ENCODE measurements at places on chromosomes 7 and 10. TPM values are rescaled to one million over a fixed set of nuclear protein-coding genes. Genes with fewer than 3 reads are reported as not detected.

DNA sequence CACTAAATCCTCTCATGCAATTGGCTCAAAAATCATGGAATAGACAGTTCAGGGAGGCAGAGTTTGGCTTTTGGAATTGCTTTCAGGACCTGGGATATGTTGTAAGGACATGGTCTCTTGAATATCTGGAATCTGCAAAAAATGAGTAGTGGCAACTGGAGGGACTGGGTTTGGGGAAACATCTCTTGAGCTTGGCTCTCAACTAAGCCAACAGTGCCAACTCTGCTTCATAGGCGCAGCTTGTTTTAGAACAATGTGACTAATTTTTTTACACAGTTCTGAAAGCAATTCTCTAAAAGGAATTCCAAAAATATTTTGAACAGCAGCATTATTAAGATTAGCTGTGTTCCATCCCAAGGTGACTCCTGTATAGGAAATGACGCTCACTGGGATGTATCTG, 121.5 kb upstream of the DPP6 start:
- no peak overlapping the region for H3K27ac ChIP-seq
- H3K27me3 ChIP-seq: no peaks in the 10 kb centered on the region
- H3K4me3 ChIP-seq: no peak overlapping the region
- H3K36me3 ChIP-seq: no peaks in the 10 kb centered on the region
- DNase-seq: no peak

DNA sequence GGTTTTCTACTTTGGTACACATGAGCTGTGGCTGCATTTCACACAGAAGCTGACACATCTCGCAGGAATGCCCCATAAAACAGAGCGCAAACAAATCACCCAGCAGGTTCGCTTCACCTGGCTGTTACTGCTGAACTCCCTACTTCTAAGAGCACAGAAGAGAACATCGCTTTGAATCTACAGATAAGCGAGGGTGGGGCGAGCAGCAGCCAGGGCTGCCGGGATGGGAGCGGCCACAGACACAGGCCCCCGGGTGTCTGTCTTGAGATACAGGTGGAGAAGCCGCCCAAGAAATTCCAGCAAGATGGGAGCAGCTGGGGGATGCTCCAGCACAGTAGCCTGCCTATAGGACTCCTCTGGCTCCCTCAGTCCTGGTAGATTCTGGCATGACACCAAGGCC, 27.4 kb downstream of the OGDHL start:
- no peak overlapping the region for H3K4me3 ChIP-seq
- no peaks in the 10 kb centered on the region for H3K36me3 ChIP-seq

- no peaks in the 10 kb centered on the region for H3K27me3 ChIP-seq
- no peak overlapping the region for H3K27ac ChIP-seq
- no peaks in the 10 kb centered on the region for H3K36me3 ChIP-seq
- H3K4me3 ChIP-seq: no peak overlapping the region
These were observed 339.5 kb downstream of the ELMO1 start for GRCh38 chr7:37109016-37109683.

GRCh38 chr7:159197066-159197975, 52.7 kb upstream of the VIPR2 start:
- no peaks in the 10 kb centered on the region for H3K36me3 ChIP-seq
- DNase-seq: no peak
- H3K4me3 ChIP-seq: peak overlapping the region; percentile 8
- H3K4me1 ChIP-seq: peaks cover 4% of the 10 kb centered on the region

GRCh38 chr7:3956949-3957348, 655.9 kb downstream of the SDK1 start:
- H3K36me3 ChIP-seq: no peaks in the 10 kb centered on the region
- no peak overlapping the region for H3K4me3 ChIP-seq
- no peak overlapping the region for H3K27ac ChIP-seq
- H3K4me1 ChIP-seq: no peaks in the 10 kb centered on the region
- no peak for DNase-seq

GRCh38 chr10:75528392-75528791, 97.0 kb downstream of the LRMDA start:
- H3K27ac ChIP-seq: no peak overlapping the region
- no peaks in the 10 kb centered on the region for H3K27me3 ChIP-seq
- no peak overlapping the region for H3K4me3 ChIP-seq
- DNase-seq: no peak
- no peaks in the 10 kb centered on the region for H3K4me1 ChIP-seq
- H3K36me3 ChIP-seq: no peaks in the 10 kb centered on the region

DNA sequence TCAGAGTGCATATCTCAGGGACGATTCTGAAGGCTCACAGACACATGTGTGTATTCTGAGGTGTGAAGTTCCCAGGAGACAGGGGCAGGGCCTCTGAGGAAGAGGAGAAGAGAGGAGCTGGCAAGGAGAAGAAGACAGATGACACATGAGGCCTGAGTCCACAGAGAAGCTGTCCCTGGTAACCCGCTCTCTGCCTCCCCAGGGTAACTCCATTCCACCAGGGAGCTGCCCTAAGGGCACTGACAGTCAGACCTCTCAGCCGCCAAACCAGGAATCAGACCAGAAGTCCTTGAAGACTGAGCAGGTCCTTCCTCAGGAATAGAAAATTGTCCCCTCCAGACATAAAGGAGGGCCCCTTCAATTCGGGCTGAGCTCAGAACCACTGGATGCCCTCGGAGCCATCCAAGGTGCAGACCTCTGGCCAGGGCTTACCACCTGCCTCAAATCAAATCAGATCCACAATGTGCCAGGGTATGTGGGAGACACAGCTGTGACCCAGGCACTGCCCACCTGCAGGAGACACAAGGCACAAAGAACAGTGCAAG, 57.4 kb downstream of the TLL2 start:
- no peaks in the 10 kb centered on the region for H3K36me3 ChIP-seq
- no peaks in the 10 kb centered on the region for H3K4me1 ChIP-seq
- no peak overlapping the region for H3K4me3 ChIP-seq
- DNase-seq: no peak
- no peaks in the 10 kb centered on the region for H3K27me3 ChIP-seq
- no peak overlapping the region for H3K27ac ChIP-seq

DNA sequence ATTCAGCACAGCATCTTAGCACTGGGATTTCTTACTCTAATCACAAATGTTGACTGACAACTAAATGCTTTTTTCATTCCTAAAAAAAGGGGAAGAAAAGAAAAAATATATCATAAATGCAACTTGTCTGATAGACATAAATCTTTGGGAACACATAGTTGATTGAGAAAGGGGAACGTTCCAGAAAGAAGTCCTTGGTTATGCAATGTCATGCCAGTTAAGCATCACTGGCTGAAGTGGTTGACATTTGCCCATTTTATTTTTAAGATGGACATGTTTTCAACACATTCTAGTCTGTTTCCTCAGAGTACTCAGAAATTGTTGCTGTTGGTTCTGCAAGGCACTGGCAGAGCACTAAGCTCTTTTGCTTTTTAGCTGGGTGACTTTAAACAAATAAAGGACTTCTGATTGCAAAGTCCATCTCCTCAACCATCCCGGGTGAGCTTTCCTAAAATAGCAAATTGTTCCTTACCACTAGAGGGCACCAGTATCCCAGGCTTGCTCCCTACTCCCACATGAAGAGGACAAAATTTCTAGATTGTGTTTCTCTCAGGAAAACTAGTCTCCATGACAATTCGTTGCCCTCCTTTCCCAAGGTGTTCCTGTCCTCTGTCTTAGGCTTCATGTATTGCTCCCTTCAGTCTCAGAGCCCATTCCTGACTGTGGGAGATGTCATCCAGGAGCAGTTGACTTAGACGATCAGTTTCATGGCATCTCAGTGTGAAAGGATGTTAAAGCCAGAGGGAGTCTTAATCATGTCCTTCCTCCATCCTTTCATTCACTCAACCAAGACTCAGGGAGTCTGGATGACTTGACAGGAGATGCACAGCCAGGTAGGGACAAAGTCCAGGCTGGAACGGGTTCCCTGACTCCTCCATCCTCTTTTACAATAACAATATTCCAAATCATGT, 23.9 kb downstream of the OPALIN start:
- H3K36me3 ChIP-seq: no peaks in the 10 kb centered on the region
- no peak overlapping the region for H3K4me3 ChIP-seq
- H3K27ac ChIP-seq: no peak overlapping the region
- H3K4me1 ChIP-seq: no peaks in the 10 kb centered on the region
- H3K27me3 ChIP-seq: peaks cover 5% of the 10 kb centered on the region

DNA sequence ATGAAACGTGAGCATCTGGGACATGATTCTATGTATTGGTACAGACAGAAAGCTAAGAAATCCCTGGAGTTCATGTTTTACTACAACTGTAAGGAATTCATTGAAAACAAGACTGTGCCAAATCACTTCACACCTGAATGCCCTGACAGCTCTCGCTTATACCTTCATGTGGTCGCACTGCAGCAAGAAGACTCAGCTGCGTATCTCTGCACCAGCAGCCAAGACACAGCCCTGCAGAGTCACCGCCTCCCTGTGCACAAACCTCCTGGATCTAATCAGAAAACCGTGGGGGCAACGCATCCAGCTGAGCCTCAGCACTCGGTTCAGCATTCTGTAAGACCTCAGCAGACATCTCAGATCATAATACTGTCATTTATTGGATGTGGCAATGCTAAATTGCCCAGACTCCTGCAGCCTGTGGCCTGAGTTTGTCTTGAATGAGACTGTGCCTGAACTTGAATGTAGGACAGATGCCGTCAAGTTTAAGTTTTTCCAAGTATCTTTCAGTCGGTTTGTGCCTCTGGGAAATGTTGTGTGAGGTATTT, 41.5 kb upstream of the PRSS58 start:
- no peaks in the 10 kb centered on the region for H3K36me3 ChIP-seq
- H3K4me1 ChIP-seq: no peaks in the 10 kb centered on the region
- no peak for DNase-seq
- H3K4me3 ChIP-seq: no peak overlapping the region

DNA sequence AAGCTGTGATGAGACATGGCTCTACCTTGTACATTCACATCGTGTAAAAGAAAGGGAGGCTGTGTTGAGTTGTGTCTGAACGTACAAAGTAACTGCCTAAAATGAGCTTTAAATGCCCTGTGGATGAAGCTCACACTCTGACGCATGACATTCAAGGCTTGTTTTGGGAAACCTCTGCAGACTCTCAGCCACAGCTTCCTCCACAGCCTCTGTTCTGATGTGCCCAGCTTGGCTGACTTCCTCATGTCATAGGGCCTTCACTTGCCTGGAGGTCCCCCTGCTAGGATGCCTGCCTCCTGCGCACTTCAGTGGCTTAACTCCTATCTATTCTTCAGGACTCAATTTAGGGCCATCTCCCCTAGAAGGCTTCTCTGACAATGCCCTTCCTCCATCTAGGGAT, 230.0 kb upstream of the HABP2 start:
- no peak overlapping the region for H3K27ac ChIP-seq
- DNase-seq: peak; percentile 58
- no peak overlapping the region for H3K4me3 ChIP-seq
- H3K36me3 ChIP-seq: no peaks in the 10 kb centered on the region

GRCh38 chr7:52876402-52876801, 159.0 kb upstream of the POM121L12 start:
- H3K4me3 ChIP-seq: no peak overlapping the region
- H3K36me3 ChIP-seq: no peaks in the 10 kb centered on the region
- H3K4me1 ChIP-seq: no peaks in the 10 kb centered on the region
- no peaks in the 10 kb centered on the region for H3K27me3 ChIP-seq

GRCh38 chr10:30373596-30374327, 24.7 kb upstream of the MTPAP start:
- DNase-seq: no peak
- H3K36me3 ChIP-seq: no peaks in the 10 kb centered on the region
- no peaks in the 10 kb centered on the region for H3K27me3 ChIP-seq
- H3K4me3 ChIP-seq: no peak overlapping the region
- H3K27ac ChIP-seq: no peak overlapping the region
- H3K4me1 ChIP-seq: peaks cover 5% of the 10 kb centered on the region

GRCh38 chr10:126123466-126123865, 227.1 kb downstream of the FANK1 start:
- no peak for DNase-seq
- H3K27me3 ChIP-seq: no peaks in the 10 kb centered on the region
- no peak overlapping the region for H3K27ac ChIP-seq
- H3K4me1 ChIP-seq: no peaks in the 10 kb centered on the region
- H3K4me3 ChIP-seq: no peak overlapping the region

GRCh38 chr10:47167591-47167990, 132.4 kb upstream of the GDF10 start:
- no peaks in the 10 kb centered on the region for H3K36me3 ChIP-seq
- peak overlapping the region; percentile 81 for H3K27ac ChIP-seq
- no peak for DNase-seq
- H3K4me1 ChIP-seq: peaks cover 32% of the 10 kb centered on the region

DNA sequence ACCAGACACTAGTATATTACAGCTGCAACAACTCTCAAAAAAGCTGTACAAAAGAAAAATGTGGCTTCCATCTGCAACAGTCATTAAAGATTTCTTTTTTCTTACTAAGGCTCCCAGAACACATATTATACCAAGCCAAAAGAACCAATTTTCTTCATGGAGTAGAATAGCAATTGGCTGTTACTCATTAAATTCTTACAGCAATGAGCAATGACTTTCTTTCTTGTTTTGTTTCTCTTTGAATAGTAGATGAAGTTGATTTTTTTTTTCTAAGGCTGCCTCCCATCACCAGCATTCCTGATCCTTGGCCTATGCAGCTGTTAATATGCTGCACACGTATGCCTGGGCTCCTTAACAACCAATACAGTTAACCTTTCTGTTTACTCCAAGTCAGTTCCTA, 36.6 kb upstream of the SPOCK2 start:
- H3K27me3 ChIP-seq: no peaks in the 10 kb centered on the region
- H3K36me3 ChIP-seq: peaks cover 15% of the 10 kb centered on the region
- H3K4me3 ChIP-seq: no peak overlapping the region
- peak overlapping the region; percentile 15 for H3K27ac ChIP-seq
- no peak for DNase-seq

DNA sequence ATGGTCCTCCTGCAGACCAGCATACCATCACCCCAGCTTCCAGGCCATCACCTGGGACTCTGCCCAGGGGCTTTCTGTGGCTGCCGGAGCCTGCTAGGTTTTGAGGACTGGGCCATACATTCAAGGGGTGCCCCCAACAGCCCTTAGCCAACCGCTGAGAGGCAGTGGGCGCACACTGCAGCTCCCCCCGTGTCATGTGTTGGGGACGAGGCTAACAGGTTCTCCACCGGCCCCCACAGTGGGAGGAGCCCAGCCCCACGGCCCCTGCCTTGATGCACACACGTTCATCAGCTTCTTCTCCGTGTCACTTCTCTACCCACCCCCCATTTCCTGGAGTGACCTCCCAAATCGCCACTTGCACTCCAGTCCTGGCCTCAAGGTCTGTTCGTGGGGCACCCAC, 543.2 kb upstream of the FOXK1 start:
- no peaks in the 10 kb centered on the region for H3K27me3 ChIP-seq
- no peak overlapping the region for H3K27ac ChIP-seq

Gene AGAP9
- total RNA-seq: 5.1 TPM

Gene WNT2
- 9.0 TPM for total RNA-seq

Gene SSMEM1
- not detected for total RNA-seq
